ENCODE measurements at places on chromosomes 5 and 9.

DNA sequence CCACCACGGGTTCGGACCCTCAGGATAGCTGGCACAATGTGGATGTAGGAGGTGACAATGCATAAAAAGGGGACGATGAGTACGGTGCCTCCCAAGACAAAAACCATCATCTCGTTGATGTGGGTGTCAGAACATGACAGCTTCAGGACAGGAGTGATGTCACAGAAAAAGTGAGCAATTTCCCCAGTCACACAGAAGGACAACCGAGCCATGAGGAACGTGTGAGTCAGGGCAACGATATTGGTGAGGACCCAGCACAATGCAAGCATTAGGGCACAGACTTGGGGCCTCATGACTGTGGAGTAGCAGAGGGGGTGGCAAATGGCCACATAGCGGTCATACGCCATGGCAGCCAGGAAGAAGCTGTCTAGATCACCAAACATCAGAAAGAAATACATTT is 491 bp downstream of the OR1N1 start:
- DNase-seq, result no peak

DNA sequence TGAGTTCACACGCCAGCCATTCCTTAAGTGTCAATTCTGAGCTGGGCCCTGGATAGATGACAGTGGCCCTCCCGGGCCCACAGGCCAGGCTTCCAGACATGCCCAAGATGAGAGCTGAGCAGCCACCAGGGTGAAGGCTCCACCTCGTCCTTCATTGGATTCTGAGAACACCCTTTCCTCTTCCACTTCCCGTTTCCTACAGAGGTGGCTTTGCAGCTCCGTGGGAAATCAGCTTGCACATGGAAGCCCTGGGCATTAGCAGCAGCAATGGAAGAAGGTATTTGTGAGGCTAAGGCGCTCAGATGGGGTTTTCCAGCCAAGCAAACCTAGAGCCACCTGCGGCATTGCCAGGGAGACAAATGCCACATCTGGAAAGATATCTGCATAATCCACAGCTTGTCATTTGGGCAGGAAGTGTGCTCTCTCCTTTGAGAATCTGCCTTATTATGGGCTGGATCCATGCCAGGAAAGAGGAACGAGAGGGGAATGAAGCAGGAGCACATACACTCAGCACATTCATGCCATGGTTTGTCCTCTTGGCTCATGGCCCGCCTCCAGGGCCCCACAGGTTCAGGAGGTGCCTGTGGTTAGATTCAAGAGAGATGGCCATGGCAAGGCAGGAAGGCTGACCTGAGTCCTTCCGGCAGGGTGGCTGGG is 34.1 kb downstream of the CFAP77 start:
- DNase-seq, result no peak

DNA sequence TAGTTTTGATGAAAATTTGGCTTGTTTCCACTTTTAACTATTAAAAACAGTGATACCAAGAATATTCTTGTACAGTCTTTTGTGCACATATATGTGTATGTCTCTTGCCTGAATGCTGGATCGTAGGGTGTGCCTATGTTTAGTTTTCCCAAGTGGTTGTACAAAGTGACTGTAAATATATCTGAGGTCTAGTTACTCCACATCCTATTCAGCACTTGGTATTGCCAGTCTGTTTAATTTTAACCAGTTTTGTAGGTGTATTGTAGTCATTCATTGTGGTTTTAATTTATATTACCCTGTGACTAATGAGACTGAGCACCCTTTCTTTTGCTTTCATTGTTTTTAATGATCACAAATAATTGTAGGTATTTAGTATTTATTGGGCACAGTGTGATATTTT is 17.8 kb downstream of the RCL1 start:
- DNase-seq, result no peak

- no peak for DNase-seq
These were observed 464.6 kb upstream of the ACTBL2 start for GRCh38 chr5:57947181-57947580.

- DNase-seq, result no peak
These were observed 318.7 kb upstream of the IRX4 start for GRCh38 chr5:2201421-2201820.

DNA sequence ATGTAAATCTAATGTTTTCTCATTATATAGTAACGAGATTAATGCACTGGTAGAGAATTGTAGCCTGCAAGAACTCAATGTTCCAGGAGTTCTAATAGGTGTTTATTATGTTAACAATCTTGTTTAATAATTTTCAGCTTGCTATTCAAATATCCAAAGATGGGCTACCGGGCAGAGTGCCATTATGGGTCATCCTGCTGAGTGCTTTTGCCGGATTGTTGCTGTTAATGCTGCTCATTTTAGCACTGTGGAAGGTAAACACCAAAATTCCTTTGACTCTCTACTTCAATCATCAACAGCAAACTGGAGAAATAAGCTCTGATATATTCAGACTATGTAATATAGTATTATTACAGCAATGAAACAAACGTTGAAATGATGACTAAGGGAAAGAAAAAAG is 41.9 kb upstream of the ITGA2 start:
- no peak for DNase-seq

DNA sequence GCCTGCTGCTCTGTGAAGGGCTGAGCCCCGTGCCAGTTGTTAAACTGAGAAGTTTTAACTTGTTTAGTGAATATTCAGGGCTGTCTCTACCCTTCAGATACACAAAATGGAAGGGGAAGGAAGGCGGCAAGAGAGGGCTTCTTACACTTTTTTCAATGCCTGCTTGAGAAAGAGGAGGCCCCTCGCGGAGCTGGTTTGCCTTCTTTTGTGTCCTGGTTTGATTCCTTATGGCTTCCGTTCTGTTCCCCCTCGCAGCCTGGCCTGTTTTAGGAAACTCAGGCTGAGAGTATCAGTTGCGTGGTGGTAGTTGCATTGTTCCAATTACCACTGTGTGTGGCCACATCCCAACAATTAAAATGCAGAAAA is 1.0 kb downstream of the FAM53C start:
- DNase-seq, result peak; percentile 45

- no peak for DNase-seq
These were observed 757 bp downstream of the SAPCD2 start for GRCh38 chr9:137069508-137070091.

- no peak for DNase-seq
These were observed 279.8 kb downstream of the FSTL4 start for GRCh38 chr5:133332439-133333024.

GRCh38 chr5:96673127-96673526 is 11.0 kb downstream of the CAST start:
- DNase-seq, result no peak

- DNase-seq, result no peak
These were observed 659.9 kb downstream of the ISL1 start for GRCh38 chr5:52043137-52043536.

- no peak for DNase-seq
These were observed 65.2 kb downstream of the OTULIN start for GRCh38 chr5:14729448-14730385.

- no peak for DNase-seq
These were observed 21.5 kb upstream of the JADE2 start for GRCh38 chr5:134503937-134504437.

GRCh38 chr5:122054266-122054665 is 23.8 kb downstream of the LOX start:
- no peak for DNase-seq

DNA sequence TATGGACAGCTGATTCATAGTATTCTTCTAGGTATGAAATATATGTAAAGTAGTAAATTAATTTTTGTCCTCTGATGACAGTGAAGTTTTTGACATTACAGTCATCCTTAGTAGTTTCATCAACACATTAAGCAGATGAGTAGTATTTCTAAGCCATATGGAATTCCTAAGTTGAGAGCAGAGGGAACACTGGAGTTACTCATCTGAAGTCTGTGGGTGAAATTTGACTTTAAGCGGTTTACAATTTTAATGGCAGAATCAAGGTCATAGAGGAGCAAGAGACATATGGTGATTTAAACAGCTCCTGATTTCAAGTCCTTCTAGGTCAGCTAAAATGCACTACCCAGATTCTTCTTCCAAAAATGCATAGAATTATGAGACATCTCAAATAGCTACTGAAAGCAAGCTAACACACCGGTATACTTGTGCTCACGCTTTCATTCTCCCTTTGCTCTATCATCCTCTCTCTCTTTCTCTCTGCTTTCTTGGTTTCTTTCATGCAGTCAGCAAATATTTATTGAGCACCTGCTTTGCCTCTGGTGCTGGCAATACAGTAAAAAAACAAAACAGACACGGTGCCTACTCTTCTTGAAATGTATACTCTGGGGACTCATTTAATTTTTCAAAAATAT is 235.9 kb downstream of the FER start:
- DNase-seq, result no peak

GRCh38 chr5:14946815-14947620 is 75.4 kb upstream of the ANKH start:
- no peak for DNase-seq

GRCh38 chr5:83124593-83124992 is 47.2 kb downstream of the XRCC4 start:
- DNase-seq, result no peak

GRCh38 chr5:169736653-169737052 is 99.6 kb downstream of the DOCK2 start:
- DNase-seq, result no peak

DNA sequence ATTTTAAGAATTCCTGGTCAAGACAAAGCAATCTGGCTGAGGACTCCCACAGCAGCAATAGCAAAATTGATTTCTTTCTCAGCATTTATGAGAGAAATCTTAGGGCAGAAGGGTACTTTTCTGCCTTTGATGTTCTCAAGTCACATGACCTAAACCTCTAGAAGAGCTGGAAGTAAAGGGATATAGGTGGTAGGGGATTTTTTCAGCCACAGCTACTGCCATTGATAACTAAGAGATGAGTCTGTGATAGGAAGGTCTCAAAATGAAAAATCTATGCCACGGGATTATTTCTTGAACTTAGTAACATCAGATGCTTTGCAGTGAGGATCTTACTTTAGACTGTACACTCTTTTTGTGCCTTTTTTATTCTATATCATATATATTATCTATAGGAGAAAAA is 35.6 kb downstream of the IL6ST start:
- DNase-seq, result no peak

DNA sequence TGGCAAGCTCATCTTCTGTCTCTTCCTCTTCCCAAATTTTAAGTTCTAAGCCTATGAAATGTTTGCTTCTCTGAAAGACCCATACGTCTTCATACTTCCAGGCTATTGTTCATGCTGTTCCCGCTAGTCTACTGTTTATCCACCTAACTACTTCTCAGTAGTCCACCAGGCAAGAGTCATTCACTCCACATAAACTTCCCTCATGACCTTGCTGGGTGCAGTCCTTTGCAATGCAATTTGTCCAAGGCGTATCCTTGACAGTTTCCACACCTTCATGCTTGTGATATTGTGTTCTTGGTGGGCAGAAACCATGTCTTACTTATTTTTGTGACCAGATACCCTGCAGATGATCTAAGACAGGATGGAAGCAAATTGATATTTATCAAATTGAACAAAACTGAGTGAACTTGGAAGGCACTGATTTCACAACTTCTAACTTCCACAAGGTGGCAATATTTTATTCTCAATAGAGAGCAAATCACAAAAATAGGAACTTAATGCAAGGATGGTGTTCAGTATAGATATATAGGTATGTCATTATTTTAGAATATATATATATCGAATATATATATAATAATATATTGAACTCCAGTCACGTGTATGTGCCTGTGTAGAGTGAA is 30.3 kb downstream of the TYRP1 start:
- no peak for DNase-seq

GRCh38 chr5:157816682-157817386 is 42.1 kb downstream of the CLINT1 start:
- no peak for DNase-seq

- no peak for DNase-seq
These were observed 818.8 kb upstream of the TYRP1 start for GRCh38 chr9:11874414-11874813.

- DNase-seq, result no peak
These were observed 261.2 kb upstream of the ANKRD55 start for GRCh38 chr5:56494300-56494731.

DNA sequence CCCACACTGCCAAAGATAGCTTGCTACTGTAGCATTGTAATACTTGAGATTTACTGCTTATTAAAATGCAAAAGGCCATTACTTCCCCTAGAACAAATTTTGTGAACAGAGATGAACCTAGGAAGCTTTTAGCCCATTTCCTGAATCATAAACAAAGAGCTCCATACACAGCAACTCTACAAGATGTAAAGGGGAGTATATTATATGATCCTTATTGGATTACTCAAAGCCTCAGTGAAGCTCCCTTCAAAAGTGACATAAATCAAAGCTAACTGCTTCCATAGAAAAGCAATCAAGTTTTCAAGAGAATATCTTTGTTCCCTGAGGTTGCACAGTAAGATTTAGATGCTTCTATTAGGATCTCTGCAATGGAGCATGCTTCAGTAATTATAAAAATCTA is 629.8 kb downstream of the EFNA5 start:
- no peak for DNase-seq

GRCh38 chr5:135089912-135090311 is 55.9 kb upstream of the PITX1 start:
- no peak for DNase-seq

- DNase-seq, result no peak
These were observed 178.2 kb upstream of the IRX1 start for GRCh38 chr5:3417376-3417943.

DNA sequence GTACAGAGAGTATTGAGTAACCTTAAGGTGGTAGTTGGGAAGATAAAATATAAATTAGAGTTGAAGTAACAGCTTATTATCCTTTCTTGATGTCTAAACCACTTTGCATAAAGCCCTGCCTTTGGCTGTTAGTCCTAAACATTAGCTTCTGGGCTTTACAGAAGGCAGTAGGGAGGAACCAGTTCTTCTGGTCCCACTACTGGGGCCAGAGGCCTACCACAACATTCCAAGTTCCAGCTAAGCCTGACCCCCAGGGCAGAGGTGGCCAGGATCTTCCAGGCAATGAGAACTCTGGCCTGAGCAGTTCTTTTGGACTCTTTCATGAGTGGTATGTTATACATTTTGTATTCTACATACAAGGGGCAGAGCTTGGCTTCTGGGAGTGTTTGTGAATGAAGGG is 26.1 kb downstream of the DNAI1 start:
- no peak for DNase-seq

DNA sequence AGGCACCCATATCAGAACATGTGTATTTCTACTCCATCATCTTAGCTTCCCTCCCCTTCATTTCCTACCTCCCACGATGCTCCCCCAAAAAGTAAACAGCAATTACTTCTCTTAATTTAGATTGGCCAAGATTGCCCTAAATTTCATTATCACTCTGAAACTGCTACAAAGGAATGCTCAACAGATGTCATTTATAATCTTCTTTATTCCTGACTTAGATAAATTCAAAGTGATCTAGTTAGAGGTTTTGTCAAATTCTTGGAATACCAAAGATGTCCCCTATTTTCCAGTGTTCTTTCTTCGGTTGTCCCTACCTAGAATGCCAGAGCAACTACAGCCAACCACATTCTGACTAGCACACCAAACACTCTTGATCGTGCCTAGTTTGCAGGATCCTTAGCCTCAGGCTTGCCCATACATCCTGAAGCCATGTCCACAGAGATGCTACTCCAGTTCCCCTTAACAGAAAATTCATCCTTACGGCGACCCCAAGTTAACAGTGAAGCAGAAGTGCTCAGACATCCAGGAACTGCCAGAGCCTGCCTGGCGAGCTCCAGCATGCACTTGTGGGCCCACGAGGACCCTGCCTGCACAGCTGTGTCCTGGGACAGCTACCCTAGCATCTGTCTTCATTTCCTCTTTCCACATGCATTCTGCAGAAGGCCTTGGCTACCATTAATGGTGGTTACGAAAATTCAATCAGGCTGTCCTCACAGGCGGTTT is 31.6 kb downstream of the DAP start:
- DNase-seq, result no peak
